ENCODE measurements at places on chromosomes 1 and 21.

DNA sequence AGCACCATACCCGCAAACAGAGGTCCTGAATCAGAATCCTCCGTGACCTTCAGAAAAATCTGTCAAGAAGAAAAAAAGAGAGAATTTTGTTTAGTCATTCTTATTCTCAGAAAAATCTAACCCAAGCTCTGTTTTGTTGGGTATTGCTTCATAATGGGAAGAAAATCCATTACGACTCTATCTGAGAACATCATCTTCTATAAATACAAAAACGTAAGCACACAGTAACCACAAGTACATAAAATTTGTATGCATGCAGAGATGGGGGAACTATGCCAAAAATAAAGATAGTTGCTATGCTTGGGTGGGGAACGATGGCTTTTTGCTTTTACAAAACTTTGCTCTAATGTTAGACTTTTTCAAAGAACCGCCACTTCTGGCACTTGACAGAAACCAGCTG is 84.2 kb downstream of the ABCA4 start:
- DNase-seq = peak; percentile 32

GRCh38 chr1:27099135-27099586 is 55.8 kb downstream of the SLC9A1 start:
- peak; percentile 48 for DNase-seq

GRCh38 chr21:41612674-41613532 is 104.9 kb upstream of the TMPRSS2 start:
- peak; percentile 99 for DNase-seq

DNA sequence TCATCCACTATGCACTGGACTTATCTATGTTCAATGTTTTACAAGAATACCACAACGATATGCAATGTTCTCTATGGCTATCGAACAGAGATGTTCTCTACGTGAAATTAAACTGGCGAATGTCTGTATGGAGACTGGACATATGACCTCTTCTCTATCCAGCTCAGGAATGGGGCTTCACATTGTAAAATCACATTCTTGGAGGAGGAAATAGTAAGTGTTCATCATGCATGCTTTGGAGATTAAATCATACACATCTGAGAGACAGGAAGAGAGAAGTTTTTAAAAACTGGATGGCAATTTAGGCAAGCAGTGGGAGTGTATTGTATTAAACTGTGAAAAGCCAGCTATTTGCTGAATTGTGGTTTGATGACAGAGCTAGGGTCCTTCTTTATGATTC is 47.9 kb upstream of the RGL1 start:
- DNase-seq = no peak

DNA sequence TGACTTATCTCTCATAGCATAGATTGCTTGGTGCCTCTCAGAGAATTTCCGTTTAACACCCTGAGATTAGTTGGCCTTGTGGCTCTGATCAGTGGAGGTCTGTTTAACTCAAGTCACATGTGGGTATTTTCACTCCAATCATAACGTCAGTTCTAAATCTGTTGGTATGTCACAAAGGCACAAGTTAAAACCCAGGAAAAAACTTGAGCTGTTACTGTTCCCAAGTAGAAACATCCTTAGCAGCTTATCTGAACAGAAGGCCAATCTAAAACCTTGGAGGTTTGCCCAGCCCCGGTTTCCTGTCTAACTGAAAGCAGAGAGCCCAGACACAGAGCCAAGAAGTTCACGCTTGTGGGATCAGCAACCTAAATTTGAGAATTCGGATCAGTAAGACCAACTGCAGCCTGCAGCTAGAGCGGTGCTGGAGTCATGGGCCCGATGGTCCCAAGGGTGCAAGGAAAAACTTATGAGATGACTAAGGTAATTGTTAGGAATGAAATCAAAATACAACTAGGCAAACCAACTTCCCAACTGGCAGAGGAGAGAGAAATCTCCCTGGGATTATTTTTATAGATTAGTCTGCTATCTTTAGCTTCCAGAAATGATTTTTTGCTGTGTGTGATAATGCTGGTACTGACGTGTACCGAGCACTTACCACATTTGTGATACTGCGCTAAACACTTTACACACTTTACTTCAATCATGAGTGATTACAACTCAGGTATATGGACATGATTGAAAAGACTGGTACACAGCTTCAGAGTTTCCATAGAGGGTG is 90.2 kb upstream of the C1orf21 start:
- peak; percentile 95 for DNase-seq

DNA sequence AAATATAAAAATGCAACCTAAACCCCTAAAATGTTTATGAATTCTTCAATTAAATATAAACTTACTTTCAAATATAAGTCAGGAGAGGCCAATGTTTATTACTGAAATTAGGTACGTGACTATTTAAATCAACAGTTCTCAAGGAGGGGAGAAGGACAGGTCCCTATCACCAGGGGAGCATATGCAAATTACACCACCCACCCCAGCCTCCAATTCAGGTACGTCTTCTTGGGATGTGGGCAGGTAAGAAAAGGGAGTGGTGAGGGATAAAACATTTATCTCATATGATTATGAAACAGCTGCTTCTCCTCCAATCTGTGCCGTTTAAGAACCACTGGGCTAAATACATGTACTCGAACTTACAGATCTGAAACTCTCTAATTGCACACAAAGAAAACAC is 3.4 kb downstream of the COP1 start:
- no peak for DNase-seq

- DNase-seq = no peak
These were observed 20.5 kb downstream of the SSBP3 start for GRCh38 chr1:54385727-54386022.

GRCh38 chr1:52057255-52057654 is 1.2 kb downstream of the BTF3L4 start:
- DNase-seq = no peak

- no peak for DNase-seq
These were observed 136.5 kb upstream of the POU3F1 start for GRCh38 chr1:38183096-38183495.

- DNase-seq = no peak
These were observed 498.7 kb downstream of the SMYD3 start for GRCh38 chr1:246008363-246008831.

DNA sequence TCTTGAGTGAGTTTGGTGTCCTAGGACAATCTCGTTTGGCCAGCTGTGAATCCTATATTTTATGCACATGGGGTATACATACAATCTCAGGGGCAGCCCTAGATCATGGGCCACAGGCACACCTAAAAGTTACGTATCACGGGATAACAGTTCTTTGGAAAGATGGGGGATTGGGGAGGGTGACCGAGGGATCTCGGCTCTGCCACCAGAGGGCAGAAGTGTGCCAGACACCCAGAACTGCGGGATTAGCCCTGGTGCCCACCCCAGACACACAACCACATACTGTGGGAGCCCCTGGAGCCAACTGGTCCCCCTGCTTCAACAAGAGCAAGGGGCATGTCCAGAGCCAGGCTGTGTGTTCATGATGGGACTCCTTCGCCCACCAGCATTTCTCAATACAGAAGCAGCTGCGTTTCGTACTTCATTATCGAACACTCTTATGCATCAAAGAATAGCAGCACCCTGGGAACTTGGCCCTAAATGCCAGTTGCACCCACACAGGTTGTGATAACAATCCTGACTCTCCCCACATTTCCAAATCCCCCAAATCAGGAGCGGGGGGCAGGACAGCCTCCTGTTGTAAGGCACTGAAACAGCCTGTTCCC is 37.4 kb downstream of the TMCO4 start:
- peak; percentile 17 for DNase-seq

GRCh38 chr1:99228153-99228552 is 36.1 kb upstream of the PLPPR4 start:
- no peak for DNase-seq

DNA sequence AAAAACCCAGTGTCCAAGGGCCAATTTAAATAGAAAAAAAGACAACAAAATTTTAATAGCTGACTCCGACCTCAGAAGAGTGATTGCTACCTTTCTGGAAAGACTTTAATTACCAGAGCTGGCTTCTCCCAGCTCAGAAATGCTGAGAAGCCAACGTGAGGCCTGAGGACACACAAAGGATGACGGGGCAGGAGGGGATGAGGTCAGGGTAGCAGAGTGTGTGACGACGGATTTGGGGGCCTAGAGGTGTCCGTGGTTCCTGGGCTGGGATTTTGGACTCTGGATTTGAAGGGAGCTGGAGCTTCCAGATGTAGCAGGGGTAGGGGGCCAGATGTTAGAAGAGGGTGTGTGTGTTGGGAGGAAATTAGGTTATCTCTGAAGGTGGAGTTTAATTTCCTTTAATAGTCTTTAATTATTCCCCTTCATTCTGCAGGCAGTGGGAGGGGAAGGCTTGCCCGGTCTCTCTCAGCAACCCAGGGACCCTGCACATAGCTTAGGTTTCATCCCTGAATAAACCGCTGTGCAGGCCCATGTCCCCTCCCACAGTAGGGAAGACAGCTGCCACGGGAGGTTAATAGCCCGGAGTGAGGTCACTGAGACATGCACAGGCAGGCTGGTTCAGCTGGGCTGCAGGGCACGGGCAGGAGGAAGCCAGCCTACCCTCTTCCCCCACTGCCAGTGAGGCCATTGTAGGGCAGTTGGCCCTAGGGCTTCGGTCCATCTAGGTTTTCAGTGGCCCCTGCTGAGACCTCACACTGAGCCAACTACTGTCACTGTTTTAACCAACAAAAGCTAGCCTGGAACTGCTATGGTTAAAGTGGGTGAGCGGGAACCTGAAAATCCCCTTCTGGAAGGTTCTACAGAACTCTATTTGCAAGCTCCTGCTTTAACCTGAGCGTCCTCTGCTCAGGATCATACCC is 3.8 kb upstream of the PADI3 start:
- peak; percentile 78 for DNase-seq

- no peak for DNase-seq
These were observed 88.2 kb downstream of the MIS18A start for GRCh38 chr21:32190493-32191144.
